ENCODE measurements at places on chromosomes 6 and 20.
A peak's percentile ranks its signal among the peaks of the same experiment; 100 is the strongest.

GRCh38 chr6:39516471-39516870 is 194.0 kb upstream of the KCNK16 start:
- no peak for DNase-seq

DNA sequence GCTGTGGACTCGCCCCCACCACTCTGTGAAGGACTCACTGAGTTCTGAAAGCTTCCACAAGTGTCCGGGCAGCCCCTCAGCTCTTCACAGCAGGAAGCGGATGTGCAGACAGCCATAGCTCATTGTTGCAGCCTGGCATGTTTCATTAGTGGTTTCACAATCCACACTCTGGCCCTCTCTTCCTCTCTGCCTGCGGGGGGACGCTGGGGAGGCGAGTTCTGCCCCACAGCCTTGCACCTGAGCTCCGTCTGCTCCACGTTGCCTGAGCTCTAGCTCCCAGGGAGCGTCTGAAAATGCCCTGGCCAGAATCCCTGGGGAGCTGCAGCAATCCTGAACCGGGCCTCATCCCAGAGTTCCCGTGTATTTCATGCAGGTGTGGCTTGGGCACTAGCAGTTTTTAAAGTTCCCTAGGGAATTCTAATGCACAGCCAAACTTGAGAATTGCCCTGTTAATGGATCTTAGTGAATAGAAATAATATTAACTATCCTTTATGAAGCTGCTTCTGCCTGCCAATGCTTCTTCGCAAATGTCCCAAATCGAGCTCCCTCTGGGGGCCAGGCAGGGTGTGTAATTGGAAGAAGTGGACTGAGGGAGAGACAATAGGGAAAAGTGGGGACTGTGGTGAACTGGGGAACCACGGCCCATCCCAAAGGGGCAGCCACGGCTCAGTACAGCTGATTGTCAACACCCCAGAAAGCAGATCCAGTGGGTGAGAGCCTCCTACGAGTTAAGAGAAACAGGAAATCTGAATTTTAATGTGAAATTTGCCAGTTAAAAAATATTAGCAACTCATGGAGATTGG is 51.5 kb downstream of the CTCFL start:
- peak; percentile 68 for DNase-seq

DNA sequence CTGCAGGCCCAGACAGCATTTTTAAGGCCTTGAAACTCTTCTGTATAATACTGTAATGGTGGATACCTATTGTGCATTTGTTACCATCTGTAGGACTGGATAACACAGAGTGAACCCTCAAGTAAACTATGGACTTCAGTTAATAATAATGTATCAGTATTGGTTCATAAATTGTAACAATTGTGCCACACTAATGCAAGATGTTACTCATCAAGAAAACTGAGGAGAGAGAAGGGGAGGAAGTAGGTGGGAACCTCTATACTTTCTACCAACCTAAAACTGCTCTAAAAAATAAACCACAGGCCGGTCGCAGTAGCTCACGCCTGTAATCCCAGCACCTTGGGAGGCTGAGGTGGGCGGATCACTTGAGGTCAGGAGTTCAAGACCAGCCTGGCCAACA is 10.8 kb downstream of the MAPK13 start:
- no peak for DNase-seq

DNA sequence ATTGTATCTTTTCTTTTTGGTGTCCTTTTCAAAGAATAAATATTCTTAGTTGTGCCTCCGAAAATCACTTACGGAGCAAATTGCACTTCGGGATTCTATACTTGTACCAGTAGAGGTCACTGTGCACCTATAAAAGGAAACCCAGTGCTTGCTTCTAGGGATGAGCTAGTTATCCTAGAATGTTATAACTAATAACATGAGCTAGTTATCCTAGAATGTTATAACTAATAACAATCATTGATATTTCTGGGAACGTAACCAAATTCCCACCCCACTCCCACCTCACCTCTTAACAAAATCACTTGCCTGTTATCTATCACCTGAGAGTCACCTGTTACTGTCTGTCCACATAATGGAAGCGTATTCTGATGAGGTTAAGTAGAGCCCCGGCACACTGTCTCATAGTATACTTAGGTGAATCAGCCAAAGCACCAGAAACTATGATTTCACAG is 126.9 kb upstream of the TIAM2 start:
- DNase-seq, result peak; percentile 75

DNA sequence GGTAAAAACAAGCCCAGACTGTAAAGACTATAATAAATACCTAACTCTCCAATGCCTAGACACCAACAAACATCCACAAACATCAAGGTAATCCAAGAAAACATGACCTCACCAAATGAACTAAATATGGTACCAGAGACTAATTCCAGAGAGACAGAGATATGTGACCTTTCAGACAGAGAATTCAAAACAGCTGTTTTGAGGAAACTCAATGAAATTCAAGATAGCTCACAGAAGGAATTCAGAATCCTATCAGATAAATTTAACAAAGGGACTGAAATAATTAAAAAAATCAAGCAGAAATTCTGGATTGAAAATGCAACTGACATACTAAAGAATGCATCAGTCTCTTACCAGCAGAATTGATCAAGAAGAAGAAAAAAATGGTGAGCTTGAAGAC is 26.6 kb downstream of the NCOA6 start:
- no peak for DNase-seq

DNA sequence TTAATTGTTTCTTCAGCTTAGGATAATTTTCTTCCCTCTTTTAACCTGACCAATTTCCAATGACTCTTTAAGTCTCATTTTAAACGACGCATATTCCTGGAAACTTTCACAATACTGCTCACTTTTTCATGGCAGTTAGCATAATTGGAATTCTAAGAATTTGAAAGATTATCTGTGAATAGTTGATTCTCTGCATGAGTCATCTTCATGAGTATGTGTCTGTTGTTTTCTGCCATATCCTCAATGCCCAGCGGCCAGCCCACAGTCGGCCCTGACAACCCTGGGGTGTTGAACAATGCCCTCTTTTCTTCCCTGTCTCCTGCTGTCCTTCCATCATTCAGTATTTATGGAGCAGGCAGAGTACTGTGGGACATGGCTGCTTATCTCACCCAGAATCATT is 554.2 kb downstream of the CDH26 start:
- DNase-seq, result no peak

DNA sequence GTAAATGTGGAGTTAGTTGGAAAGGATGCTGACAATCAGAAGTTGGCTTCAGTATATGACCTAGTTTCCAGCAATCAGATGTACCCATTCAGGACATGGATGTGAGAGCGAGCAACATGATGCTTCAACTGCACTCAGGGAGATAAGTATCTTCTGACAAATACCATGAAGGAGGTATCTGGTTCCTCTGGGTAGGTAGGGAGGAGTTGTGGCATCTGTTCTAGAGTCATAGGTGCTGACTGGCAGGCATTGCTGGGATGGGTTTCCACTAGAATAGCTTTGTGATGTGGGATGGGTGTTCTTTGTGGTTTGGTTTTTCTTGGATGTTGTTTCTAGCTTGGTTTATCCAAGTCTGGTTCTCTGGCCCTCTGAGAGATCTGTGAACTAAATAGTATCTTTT is 3.9 kb upstream of the REV3L start:
- no peak for DNase-seq

- peak; percentile 78 for DNase-seq
Observed at GRCh38 chr6:26055719-26056582, 31.3 kb upstream of the HFE start.

- no peak for DNase-seq
Observed at GRCh38 chr6:129732034-129732433, 22.1 kb upstream of the ARHGAP18 start.

- no peak for DNase-seq
Observed at GRCh38 chr6:137494281-137494987, at the start of gene OLIG3. TSS of gene OLIG3 (minus strand) at chr6:137494394. CDS start at chr6:137494170, 224 bp downstream.

DNA sequence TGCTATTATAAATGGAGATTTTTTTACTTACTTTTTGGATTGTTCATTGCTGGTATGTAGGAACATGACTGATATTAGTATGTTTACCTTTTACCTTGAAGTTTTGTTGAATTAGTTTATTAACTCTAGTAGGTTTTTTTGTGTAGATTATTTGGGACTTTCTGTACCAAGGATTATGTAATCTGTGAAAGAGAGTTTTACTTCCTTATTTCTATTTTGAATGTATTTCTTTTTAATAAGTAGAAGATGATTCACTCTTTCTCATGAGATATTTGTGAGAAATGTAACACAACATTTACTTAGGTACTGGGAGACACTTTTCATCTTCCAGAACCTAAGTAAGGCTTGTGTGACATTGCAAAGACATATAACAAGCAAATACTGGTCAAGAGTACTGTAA is 473.9 kb upstream of the HS3ST5 start:
- DNase-seq, result no peak

DNA sequence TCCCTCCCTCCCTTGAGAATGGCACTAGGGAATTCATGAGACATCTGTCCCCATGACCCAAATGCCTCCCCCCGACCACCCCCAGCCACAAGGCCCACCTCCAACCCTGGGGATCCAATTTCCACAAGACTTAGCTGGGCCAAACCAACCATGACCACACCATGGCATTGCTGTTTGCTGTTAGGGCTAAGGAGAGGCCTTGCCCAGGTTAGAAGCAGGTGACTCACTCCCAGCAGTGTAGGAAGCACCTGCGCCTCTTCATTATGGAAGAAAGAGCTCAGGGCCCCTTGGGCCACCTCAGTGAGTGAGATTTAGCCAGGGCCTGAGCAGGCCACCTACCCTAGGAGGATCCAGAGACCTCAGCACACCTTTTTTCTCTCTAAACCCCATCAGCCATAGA is 337.9 kb downstream of the TAF4 start:
- no peak for DNase-seq

GRCh38 chr6:151448623-151449022 is 3.3 kb downstream of the RMND1 start:
- no peak for DNase-seq

GRCh38 chr20:41261260-41261659 is 56.3 kb downstream of the ZHX3 start:
- DNase-seq, result no peak

DNA sequence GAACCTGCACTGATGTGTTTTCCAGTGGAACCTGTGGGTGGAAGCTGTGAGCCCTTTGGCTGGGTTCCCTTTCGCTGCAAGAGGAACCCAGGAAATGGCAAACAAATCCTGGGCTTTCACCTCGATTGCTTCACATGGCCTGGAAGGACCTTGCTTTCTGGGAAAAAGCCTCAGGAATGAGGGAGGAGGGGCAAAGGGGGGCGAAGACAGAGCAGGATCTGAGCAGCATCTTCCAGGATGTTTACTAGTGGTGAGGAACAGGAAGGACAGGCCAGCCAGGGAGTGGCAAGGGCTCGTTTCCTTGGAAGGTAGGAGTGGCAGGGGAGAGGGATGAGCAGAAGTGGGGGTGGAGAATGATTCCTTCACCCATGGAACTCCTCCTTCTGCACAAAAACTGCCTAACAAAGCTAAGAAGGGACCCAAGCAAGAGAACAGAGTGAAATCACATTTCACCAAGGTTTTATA is 5.9 kb downstream of the SLC2A10 start:
- no peak for DNase-seq

GRCh38 chr6:165834613-165835259 is 171.7 kb upstream of the PDE10A start:
- peak; percentile 53 for DNase-seq

DNA sequence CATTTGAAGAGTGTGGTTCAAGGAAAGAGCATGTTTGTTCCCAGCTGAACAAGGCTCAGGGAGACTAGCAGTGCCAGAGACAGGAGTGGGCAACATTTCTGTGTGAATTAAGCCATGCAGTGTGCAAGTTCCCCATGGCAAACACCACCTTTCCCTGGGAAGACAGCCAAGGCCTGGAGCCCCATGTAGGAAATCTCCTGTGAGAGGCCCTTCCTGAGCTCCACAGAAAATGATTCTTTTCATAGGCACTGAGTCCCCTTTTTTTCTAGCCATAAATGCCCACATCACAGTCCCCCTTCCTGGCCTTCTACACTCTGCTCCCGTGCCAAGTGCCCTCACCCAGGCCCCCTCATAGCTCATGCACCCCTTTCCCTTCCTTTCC is 11.8 kb upstream of the TRAM2 start:
- DNase-seq, result no peak

DNA sequence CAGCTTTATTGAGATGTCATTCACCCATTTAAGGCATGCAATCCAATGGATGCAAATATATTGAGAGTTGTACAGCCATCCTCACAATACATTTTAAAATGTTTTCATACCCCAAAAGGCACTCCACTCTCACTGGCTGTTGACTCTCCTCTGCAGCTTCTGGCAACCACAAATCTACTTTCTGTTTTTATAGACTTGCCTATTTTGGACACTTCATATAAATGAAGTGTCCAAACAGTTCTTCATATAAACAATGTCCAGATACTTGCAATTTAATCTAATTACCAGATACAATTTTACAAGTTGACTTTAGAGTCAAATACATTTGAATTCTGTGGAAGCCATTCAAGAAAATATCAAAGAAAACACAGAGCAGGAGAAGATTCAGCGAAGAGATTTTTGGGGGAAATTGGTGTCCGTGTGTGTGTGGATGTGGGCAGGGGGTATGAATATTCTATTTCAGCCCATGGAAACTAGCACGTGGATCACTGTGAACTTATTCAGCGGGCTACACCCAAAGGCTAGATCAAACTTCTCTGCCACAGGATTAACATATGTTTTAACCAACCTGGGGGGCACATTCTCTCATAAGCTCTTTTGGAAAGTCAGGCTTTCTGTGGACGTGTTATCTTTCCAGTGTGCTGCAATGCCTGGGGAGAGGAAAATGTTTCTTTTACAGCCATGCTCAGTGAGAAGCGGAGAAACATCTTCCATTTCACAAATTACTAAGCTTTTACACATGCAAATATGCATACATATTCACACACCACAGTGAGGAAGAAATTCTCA is 73.9 kb downstream of the PLG start:
- no peak for DNase-seq

DNA sequence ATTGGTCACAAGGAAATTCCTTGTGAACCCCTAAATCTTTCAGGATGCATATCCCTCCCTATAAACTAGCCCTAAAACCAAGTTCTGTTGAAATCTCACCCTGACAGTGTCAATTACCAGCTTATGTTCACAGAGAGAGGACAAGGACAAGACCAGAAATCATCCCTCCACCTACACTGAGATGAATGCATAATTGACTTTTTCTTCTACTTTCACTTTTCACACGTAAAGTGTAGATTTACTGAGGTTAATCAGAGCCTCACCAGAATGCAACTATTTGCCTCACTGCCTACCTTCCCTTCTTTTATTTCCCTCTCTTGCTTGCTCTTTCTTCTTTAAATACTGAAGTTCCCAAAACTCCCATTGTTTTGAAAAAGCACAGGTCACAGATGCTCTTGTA is 15.3 kb upstream of the NKAIN2 start:
- DNase-seq, result no peak

GRCh38 chr6:85462673-85463072 is 12.8 kb downstream of the NT5E start:
- DNase-seq, result no peak

DNA sequence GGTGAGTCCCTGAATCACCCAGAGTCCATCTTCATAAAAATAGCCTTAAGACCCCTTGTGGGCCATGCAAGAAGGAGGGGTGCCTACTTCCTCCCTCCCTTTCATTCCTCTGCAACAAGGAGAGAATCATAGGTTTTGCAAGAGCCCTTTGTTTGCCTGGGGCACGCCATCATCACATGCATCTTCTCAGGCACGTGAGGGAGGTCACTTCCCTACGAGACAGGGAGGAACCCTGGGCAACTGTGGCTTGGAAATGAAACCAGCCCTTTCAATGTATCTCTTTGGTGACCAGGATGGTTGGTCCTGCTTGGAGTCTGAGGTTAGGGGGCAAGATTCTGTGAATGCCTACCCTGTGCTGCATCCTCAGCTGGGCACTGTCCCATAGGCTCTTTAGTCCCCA is 194.8 kb downstream of the MAFB start:
- no peak for DNase-seq

GRCh38 chr6:128519931-128520435 is 416 bp downstream of the PTPRK start:
- DNase-seq, result no peak
